EL (cell line): ENCODE measurements at places on chromosomes 6 and 20.
A peak's percentile ranks its signal among the peaks of the same experiment; 100 is the strongest.

DNA sequence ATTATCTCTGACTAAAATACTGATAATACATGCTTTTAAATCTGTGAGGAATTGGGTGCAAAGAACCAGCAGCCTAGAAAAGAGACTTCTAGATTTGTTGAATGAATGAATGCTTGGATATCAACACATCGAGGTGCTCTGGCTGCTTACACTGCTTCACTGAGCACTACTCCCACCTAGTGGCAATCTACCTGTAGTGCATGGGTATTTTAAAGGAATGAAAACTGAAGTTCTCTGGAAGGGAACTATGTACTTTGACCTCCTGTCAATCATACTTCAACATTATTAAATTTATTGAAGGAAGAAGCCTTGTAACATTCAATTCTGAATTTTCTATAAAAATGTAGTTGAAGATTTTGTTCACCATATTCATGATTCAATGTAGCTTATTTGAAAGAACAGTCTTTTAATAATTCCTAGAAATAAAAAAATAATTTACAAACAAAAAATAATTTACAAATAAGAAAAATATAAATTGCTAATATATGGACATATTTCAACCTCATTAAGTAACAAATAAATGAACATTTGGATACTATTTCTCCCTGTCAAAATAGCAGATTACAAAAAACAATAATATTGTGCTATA lies 111.2 kb upstream of the MMS22L start:
- peak; percentile 60 for DNase-seq

GRCh38 chr6:139250296-139251044 lies 41.3 kb downstream of the TXLNB start:
- peak; percentile 56 for DNase-seq

DNA sequence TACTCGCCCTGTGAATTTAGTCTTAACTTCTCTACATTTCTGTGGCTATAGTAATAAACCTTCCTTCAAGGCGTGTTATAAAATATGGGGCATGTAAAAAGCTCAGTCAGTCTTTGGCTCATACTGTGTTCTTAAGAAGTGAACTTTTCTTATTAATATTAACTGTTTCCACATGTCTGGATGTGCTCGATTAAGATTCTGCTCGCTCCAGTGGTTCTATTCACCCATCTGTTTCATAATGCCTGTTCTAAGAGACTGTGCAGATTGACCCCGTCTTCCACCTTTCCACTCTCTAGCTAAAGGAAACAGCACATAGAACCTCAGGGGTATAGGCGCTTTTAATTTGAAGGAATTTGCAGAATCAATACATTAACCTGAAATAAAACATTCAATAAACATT lies 99.9 kb downstream of the L3MBTL3 start:
- DNase-seq = no peak

GRCh38 chr6:116402108-116402937 lies 31.6 kb downstream of the DSE start:
- no peak for DNase-seq

- DNase-seq = no peak
Observed at GRCh38 chr6:11623272-11623671, 85.7 kb downstream of the TMEM170B start.

- peak; percentile 59 for DNase-seq
Observed at GRCh38 chr20:2387180-2387577, 6.5 kb downstream of the TGM6 start.

GRCh38 chr6:56687551-56687950 lies 44.9 kb upstream of the DST start:
- no peak for DNase-seq

DNA sequence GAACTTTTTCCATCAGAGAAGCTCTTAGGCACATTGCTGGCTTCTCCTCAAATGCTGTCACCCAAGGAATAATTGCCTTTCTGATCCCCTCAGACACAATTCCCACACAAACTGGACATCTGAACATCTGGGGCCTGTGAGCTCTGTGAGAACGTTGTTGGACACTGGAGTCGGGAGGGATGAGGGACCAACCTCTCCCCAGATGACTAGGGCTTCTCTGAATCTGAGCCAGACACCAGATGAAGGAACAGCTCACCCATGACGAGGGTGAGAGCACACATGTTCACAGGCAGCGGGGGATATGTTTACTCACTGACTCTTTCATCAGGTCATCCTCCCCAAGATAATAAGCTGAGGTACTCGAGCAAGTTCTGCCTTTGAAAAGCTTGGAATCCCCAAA lies 283.9 kb upstream of the SUPT3H start:
- DNase-seq = peak; percentile 83

DNA sequence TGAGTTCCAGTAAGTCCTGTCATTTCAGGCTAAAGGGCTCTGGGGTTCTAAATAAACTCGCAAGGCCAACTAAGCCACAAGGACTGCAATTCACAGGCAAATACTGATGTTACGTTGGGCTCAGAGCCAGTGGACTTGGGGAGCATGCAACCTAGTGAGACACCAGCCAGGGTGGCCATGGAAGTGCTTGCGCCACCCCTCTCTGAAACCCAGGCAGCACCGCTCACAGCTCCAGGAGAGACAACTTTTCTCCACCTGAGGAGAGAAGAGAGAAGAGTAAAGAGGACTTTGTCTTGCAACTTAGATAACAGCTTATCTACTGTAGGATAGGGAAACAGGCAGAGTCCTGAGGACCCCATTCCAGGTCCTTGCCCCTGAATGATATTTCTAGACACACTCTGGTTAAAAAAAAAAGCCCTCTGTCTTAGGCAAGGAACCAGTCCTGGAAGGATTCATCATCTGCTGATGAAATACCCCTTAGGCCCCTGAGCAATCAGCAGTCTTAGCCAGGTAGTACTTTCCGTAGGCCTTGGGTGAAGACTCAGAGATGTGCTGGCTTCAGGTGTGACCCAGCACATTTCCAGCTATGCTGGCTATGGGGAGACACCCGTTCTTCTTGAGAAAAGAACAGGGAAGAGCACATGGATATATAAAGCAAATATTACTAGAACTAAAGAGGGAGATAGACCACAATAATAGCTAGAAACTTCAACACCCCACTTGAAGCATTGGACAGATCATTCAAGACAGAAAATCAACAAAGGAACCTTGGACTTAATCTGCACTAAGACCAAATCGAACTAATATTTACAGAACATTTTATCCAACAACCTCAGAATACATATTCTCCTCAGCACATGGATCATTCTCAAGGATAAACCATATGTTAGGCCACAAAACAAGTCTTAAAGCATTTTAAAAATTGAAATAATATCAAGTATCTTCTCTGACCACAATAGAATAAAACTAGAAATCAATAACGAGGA lies 31.5 kb upstream of the TBC1D32 start:
- no peak for DNase-seq

DNA sequence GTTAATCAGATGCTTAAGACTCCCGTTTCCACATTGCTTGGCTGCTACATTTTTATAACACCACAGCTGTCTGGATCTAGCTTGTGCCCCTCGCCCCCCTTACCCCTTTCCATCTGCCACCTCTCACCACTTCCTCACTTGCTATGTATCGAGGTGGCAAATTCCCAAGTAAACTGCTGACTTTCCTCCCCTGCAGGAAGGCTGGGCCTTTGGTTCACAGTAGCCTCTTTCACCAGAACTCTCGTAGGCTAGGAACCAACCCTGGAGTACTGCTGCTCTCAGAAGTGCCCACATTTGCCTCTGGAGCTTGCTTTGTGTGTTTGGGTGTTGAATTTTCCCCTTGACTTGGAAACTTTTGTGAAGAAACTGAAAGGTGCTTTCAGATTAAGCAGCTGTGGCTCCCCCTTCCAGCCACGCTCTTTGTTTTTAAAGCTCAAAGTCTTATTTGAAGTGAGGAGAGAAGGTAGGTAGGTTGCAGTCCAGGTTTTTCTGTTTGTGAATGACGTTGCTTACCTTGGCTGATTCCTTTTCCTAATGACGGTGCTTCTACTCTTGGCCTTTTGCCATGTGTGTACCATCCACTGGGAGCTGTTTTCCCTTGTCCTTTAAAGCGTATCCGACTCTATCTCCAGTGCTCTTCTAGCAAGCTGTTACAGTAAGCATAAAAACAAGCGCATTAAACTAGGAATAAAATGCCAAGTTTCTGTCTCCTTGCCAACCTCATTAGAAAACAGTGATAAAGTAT lies 90.4 kb downstream of the CARMIL1 start:
- DNase-seq = no peak

DNA sequence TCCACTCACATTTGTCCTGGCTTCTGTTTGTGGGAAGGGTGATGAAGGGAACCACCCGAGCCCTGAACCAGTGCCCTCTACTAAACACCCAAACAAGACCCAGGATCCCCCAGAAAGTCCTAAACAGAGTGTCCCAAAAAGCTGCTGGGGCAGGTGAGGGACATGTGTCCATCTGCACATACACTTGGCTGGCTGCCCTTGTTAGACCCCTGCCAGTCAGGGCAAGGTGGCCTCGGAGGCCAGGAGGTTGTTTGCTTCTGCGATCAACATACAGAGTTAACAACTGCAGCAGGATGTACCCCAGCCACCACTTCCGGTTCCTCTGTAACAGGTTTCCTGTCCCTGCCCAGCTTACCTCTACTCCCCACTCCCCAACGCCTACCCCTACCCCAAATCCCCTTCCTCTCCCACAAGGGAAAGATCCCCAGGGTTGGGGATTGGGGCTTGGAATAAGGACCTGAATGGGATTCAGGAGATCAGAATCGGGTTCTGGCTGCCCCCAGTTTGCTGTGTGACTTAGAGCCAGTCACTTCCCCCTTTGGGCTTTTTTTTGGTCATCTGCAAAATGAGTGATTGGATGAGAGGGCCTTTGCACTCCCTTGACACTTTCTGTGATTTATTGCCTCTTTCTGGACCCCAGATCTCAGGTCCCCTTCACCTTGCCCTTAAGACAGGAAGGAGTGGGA lies 13.9 kb downstream of the DEF6 start:
- DNase-seq = no peak

GRCh38 chr20:63441136-63442099 lies 31.0 kb downstream of the KCNQ2 start:
- no peak for DNase-seq

- peak; percentile 50 for DNase-seq
Observed at GRCh38 chr6:168155193-168155592, 76.2 kb upstream of the FRMD1 start.

- DNase-seq = no peak
Observed at GRCh38 chr6:138291036-138291848, 73.0 kb upstream of the PBOV1 start.

DNA sequence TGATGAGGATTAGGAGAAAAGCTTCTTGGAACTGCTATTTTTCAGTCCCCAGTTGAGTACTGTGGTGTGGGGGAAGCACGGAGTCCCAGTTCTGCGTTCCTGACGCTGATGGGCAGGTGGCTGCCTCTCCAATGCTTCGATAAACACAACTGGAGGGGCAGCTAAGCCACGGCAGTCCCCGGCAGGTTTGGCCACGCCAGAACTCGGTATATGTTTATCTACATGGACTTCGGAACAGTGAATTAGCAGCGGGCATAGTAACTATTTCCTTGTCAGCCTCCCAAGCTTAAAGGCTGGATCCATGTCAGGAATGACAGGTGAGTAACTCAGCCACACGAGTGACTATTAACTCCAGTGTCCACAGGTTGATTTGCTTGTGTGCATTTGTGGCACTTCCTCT lies 354.4 kb downstream of the ZFAND3 start:
- no peak for DNase-seq

- peak; percentile 18 for DNase-seq
Observed at GRCh38 chr6:133590814-133591213, 298.1 kb upstream of the TCF21 start.

DNA sequence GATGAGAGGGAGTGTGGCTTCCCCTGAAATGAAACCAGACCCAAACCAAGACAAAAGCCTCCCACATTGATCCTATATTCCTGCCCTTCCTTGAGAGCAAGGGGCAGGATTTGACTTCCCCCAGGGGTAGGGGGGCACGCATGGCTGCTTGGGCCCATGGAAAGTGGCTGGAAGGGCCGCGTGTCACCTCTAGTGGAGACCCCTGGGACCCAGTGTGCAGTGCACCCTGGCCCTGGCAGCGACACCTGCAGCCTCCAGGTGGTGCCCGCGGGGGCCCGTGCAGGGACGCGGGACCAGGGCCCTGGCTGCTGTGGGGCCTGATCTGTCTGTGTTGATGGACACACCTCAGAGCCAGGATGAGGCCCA lies 18.0 kb upstream of the SLCO4A1 start:
- no peak for DNase-seq

- DNase-seq = no peak
Observed at GRCh38 chr20:1905693-1906092, 10.5 kb downstream of the SIRPA start.

- DNase-seq = no peak
Observed at GRCh38 chr6:114998492-114998891, 655.7 kb upstream of the HS3ST5 start.

GRCh38 chr6:138017166-138017757 lies 90.0 kb downstream of the PERP start:
- DNase-seq = no peak

- DNase-seq = no peak
Observed at GRCh38 chr20:36063916-36064657, 90.5 kb upstream of the EPB41L1 start.

DNA sequence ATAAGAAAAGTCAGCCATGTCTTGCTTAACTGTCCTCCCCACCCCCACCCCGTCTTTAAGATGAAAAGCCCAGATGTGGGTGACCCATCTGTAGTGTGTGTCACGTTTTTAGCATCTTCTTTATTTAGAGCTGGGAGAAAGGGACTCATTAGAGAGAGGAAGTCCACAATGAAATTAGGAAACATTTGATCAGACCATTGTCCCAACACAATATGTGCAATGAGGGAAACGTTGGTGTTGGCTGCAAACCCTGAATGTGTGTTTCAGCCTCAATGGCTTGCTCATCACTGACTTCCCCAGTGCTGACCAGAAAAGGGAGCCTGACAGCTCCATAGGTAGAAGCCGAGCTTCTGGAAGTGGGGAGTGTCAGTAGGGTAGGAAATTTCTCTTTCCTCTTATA lies 475.7 kb downstream of the CD83 start:
- DNase-seq = no peak

DNA sequence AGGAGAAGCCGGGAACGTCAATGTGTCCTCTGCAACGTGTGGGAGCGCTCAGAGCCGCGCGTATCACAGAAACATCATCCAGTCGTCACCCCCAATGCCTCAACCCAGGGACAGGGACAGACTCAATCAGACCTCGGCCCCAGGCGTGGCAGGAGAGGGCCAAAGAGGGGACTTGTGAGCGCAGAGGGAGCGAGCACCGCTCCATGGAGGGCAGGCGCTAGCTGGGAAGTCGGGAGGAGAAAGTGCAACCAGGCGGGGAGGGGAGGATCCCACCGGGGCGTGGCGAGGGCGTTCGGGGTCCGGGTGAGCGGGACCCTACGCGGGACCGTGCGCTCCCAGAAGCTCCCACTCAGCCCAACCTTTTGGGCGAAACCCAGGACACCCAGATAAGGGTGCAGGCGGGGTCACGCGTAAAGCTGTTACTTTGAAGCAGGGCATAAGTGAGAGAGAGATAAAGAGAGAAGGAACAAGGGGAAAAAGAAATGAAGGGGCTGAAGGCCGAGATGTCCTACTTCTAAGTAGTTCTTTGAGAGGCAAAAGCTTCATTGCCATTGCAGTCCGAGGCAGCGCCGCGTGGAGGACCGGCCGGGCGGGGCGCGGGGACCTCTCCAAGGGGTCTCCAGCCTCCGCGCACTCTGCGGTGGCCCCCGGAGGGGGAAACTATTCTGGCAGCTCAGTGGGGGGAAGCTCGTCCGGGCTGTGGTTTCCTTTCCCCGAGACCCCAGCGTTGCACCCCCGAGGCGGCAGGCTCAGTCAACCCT lies 862 bp upstream of the SOBP start:
- DNase-seq = peak; percentile 36
